Immature natural killer cell (primary cell): ENCODE measurements at places on chromosomes 11 and 22. TPM values are rescaled to one million over a fixed set of nuclear protein-coding genes. Genes with fewer than 3 reads are reported as not detected.
A peak's percentile ranks its signal among the peaks of the same experiment; 100 is the strongest.

The ADORA2A gene
- 6.8 TPM for polyA plus RNA-seq

The HYOU1 gene
- 32.9 TPM for polyA plus RNA-seq

The RIMBP3B gene
- polyA plus RNA-seq, result 0.12 TPM

The GPR83 gene
- polyA plus RNA-seq, result 0.10 TPM

The HEPHL1 gene
- not detected for polyA plus RNA-seq

The OR5M8 gene
- not detected for polyA plus RNA-seq

The ART1 gene
- not detected for polyA plus RNA-seq

The PIWIL4 gene
- polyA plus RNA-seq, result not detected

The MMP1 gene
- not detected for polyA plus RNA-seq

The NPAS4 gene
- not detected for polyA plus RNA-seq

GRCh38 chr11:75677275-75677674 lies 8.4 kb upstream of the MAP6 start:
- no peak for DNase-seq

DNA sequence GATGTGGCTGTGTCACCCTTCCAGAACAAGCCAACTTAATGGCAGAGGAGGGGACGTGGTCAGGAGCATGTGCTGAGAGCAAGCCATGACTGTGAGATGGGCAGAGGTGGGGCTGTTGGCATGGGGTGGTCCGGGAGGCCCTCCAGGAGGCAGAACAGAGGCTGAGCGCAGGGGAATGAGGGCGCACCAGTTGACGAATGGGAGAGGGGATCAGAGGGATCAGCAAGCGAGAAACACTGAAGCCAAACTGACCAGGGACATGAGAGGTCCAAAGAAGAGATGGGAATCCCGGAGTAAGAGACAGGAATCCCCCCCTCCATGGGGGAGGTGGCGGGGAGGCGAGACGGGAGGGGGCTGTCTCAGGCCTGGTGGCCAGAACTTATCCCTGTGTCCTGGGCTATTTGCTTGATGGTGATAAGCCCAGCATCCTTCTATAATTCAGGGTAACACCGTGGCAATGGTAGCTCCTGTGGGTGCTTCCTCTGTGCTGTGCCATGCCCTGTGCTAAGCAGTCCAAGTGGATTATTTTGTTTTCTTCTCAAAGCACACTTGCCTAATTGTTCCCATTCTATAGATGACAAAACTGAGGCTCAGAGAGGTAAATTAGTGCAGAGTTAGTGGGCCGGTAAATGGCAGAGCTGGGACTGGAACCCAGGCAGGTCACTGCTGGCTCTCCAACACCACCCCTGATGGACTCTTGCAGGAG lies 83.4 kb upstream of the SHISAL1 start:
- no peak for DNase-seq

GRCh38 chr11:12235553-12235946 lies 125.2 kb downstream of the MICAL2 start:
- DNase-seq, result no peak

DNA sequence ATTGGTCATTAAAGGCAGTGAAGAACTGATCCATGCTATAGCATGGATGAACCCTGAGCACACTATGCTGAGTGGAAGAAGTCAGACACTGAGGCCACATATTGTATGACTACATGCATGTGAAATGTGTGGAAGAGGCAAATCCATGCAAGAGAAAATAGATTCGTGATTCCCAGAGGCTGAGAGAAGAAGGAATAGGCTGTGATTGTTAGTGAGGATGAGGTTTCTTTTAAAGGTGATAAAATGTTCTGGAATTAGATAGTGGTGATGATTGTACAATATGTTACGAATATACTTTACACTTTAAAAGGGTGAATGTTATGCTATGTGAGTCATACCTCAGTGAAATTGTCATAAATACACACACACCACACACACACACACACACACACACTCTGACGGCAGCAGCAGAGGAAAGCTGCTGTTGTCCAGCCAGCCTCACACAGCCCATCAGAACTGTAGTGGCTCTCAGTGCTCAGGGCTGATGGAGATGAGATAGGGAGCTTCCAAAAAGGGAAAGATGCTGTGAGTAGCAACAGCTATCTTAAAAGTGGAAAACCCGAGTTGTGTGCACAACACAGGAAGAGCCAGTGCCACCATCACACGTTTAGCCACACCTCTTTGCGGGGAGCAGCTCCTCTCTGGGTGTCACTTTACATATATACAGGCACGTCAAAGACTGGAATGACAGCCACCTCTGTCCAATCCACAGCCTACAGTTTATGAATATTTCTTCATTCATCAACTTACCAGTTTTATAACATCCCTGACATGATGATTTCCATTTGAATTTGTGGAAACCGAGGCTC lies 153.0 kb downstream of the SPATA19 start:
- no peak for DNase-seq

DNA sequence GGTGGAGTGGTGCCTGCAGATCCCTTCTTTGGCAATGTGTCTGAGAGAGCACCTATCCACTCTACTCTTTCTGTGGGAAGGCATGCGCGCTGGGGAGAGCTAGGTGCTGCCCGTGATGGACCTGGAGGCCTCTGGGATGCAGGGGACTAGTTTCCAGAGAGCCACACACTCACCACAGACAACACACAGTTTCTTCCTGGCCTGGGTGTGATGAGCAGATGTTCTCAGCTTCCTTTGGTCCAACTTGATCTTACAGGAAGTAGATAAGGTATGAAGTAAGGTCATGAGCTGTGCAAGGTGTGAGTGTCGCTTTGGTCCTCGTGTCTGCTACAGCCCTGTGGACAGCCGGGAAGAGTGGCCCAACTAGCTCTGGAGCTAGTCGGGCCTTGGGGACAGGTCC lies 27.3 kb upstream of the SUSD2 start:
- DNase-seq, result peak; percentile 34

- no peak for DNase-seq
Measured at GRCh38 chr11:107624983-107625684, 34.2 kb downstream of the ELMOD1 start.

DNA sequence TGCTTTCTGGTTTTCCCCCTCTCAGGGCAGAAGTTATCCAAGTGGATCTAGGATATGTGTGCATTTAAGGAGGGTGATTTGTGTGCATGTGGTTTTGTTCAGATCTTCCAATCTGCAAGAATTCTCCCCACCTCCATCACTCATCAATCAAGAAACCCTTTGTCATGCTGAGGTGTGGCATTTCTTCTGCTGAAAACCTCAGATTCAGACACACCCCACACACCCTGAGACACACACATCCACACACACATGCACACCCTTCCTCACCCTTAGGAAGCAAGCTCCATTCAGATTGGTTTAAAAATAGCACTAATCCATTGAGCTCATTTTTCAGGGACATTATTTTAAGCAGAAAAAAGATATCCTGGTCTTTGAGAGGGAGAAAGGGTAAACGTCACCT lies 106.1 kb upstream of the HSD17B12 start:
- DNase-seq, result no peak

GRCh38 chr11:94909371-94909820 lies 64.0 kb downstream of the CWC15 start:
- no peak for DNase-seq

GRCh38 chr11:60914633-60915247 lies 782 bp downstream of the TMEM109 start:
- DNase-seq, result peak; percentile 43

- DNase-seq, result no peak
Measured at GRCh38 chr11:114354076-114354475, 46.2 kb downstream of the C11orf71 start.

GRCh38 chr22:38069372-38070249 lies 12.4 kb downstream of the PICK1 start:
- DNase-seq, result no peak

- DNase-seq, result no peak
Measured at GRCh38 chr11:9884601-9885000, 220.7 kb downstream of the SWAP70 start.

DNA sequence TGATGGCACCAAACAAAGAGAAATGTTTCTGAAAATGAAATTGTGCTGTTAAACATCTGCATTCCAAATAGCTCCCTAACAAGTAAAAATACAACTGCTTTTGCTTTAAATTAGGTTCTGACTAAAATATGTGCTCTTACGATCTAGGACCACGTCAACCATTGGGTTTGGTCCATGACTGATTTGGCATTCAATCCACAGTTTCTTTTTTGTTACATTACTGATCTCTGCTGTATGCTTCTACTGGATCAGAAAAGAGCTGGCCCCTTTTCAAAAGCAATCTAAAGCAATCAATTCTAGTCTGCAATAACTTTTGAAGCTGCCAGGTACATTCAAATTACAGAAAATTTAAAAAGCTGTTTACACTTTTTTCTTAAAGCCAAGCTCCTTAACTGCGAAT lies 1047.1 kb upstream of the CCDC90B start:
- no peak for DNase-seq

DNA sequence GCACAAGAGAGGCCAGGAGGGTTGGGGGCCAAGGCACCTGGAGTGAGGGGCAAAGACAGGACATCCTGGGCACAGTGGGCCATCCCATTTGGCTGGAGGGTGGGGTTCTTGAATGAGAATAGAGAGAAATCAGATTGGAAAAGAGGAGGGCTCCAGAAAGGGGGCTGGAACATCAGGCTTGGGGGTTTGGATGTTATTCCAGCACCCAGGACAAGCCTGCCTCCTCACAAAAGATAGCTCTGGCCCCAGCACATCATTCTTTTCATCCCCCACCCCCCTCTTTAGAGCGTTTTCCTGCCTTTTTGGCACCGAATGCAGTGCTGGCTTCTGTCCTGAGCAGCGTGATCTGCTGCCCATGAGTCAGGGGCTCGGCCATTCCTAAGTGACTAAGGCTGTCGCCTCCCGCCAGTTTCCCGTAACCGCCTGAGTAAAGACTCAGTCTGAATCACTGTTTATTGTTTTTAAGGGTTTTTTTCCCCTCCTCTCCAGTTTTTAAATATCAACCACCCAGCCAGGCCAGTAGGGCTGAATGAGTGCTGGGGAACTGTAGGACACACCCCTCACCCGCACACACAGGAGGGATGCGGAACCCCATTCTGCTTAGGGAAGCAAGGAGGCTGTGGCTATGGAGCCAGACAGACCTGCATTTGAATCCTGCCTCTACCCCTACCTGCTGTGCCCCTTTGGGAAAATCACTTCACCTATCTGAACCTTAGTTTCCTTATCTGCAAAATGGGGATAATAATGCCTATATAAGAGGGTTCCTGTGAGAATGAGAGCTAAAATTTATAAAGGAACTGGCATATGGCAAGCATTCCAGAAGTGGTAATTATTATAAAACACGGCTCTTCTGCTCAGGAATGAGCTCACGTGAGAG lies 32.4 kb upstream of the NAV2 start:
- no peak for DNase-seq

- DNase-seq, result no peak
Measured at GRCh38 chr11:73622926-73623593, 23.3 kb upstream of the PLEKHB1 start.

- DNase-seq, result no peak
Measured at GRCh38 chr22:31603081-31603525, 58.9 kb downstream of the PISD start.

GRCh38 chr11:43576320-43576802 lies 104.2 kb upstream of the HSD17B12 start:
- DNase-seq, result no peak

GRCh38 chr11:74057249-74058151 lies 48.6 kb upstream of the UCP3 start:
- no peak for DNase-seq

DNA sequence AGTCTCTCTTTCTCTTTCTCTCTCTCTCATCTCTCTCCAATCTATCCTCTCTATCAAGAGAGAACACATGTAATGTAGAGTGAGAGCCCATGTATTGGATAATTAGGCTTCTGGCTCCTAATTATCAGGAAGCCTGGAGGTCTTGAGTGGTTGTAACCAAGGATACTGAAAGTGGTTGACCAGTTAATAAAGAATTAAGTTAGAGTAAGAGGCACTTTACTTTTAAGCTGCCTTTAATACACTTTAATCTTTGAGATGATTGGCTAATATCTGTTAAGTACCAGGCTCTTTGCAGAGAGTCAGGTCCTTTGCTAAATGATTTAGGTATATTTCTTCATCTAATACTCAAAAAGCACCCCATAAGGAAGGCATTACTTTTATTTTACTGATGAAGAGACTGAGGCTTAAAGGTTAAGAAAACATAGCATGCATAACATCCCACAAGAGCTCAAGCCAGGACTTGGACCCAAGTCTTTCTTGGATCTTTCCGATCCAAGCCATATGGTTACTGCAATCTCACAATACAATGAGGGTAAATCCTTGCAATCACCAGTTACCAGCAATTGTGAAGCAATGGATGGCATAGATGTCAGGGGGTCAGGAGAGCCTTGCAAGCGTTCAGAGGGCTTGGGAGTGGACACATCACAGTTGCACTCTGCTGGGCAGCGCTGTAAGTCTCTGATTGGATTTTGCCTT lies 22.1 kb downstream of the CD44 start:
- DNase-seq, result no peak

DNA sequence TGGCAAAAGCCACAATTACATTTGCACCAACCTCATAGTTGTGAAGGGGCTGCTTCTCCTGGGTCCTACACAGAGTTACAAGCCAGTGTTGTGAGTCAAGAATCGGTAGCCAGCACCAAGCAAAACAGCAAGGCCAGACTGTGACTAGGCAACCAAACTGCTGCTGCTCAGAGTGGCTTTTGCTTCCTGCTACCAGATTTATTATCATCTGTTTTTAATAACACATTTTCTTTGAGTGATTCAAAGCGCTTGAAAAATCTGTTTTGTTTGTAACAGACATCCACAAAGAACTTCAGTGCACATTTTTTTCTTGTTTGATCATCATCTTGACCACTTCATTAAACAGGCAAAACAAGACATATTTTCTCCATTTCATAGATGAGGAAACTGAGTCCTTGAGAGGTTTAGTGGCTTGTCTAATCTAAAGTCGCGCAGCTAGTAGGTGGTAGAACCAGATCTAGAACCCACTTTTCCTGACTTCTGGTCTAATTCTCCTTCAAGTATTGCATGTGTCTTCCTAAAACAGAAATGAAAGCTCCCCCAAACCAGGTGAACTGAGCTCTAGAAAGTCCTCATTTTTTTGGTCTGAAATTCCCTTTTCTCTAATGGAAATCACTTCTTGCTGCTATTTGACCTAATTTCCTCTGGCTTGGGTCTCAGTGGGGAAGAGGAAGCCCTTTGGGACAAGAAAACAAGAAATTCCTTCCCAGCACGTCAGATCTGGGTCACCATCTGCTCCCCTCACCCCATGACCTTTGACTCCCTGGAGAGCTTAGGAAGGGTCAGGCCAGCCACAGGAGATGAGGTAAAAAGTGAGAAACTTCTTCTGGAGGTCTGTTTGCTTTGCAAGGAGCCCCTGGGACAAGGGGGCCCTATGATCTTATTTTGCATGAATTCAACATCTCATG lies 39.9 kb downstream of the CWC15 start:
- no peak for DNase-seq

DNA sequence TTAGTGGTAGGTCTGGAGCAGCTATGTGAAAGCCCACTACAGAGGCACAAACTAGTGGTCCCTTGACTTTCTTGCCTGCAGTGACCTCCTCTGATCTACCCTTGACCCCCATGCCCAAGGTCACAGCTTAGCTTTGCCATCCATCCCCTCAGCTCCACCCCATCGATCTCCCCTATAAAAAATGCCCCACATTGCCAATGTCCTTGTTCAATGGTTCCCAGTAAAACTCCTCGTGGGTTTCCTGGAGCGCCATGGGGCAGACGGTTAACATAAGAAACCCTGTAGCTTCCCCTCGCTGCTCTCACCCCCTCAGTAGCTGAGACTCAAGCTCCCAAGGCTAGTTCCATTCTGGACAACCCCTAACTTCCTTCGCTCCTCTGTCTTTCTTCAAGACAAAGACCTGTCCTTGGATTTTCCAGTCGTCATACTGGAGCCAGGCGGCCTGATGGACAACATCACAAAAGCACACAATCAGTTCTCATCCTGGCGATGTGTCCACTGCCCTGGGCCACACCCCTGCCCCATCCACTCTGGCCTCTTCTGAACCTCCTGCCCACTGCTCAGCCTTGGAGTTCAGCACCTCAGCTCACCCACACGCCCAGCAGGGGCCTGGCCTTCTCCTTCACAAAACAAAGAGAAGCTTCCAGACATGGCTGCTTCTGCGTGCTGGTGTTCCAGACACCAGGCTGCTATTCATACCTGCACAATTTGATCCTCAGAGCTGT lies 1429.3 kb downstream of the BRD1 start:
- DNase-seq, result no peak
